ENCODE measurements at places on chromosomes 1 and 21.

- no peak for DNase-seq
These were observed 46.9 kb upstream of the LIN9 start for GRCh38 chr1:226355669-226356551.

DNA sequence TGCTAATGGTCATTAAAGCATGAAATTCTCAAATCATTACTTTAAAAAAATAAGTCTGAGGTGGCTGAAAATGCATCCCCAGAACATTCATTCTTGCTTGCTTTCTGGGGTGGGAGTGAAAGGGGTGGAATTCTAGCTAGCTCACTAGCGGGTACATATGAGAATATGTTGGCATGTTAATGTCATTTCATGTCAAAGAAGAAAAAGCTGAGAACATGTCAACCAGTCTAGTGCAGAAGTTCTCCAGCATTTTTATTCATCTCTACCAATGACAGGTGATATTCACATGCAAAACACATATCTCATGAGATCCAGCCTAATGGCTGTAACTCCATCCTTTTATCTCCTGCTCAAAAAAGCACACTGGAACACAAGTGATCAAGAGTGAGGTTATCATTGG lies 49.1 kb downstream of the ZNHIT6 start:
- no peak for DNase-seq

GRCh38 chr1:3391711-3392110 lies 62.8 kb upstream of the ARHGEF16 start:
- DNase-seq, result no peak

DNA sequence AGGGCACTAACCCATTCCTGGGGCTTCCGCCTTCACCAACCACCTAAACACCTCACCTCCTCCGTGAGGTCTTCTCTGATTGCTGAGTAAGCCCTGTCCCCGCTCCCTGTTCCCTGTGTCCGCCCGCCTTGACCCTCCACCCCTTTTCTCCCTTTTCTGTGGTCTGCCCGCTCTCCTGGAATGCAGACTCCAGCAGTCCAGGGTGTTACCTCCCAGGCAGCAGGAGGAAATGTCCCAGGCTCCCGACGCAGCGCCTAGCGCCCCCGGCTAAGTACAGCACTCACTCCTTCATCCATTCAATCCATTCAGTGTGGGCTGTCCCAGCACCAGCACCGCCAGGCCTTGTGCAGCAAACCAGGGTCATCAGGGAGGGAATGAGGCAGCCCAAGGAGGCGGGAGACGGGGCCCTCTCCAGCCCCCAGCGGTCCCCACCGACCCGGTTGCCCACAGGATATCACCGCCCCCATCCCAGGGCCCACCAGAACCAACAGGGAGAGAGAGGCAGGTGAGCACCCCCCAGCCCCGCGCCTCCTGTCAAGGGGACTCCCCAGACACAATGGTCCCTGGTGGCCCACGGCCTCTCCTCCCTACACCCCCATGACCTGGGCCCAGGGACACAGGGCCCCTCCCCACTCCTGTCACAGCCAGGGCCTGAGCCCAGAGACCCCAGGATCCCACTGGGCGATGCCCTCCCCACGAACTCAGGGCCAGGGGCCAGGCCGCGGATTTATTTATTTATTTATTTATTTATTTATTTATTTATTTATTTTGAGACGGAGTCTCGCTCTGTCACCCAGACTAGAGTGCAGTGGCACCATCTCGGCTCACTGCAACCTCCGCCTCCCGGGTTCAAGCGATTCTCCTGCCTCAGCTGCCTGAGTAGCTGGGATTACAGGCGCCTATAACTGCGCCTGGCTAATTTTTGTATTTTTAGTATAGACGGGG lies 10.2 kb downstream of the TNFRSF14 start:
- no peak for DNase-seq

DNA sequence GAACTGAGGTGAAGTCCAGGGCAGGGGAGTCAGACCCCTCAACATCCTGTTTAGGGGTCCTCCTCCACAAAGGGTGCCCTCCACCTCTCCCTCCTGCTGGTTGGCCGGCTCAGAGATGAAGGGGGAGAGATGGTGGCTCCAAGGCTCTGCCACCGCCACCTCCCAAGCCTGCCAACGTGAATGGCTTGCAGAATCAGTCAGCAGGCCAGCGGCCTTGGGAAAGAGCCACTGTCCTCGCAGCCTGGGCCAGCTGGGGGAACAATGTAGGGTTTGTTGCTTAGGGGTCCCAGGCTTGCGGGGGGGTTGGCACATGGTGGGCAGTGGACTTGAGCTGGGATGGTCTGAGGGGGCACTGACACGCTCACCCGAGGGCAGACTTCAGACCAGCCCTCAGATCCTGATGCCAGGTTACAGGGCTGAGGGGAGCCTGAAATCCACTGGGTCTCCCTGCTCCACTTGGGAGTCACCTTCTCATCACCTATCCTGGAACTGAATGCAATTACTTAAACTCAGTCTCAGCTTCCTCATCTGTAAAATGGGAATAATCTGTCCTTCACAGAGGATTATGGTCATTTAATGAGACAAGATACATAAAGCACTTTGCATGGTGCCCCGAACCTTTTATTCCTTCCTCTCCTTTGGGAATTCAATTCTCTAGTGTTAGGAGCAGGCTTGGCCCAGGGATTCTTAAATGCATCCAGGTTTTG lies 8.3 kb downstream of the GPR37L1 start:
- no peak for DNase-seq

GRCh38 chr21:35203093-35203977 lies 154.2 kb upstream of the RUNX1 start:
- DNase-seq, result no peak

GRCh38 chr1:234781241-234782065 lies 171.5 kb upstream of the IRF2BP2 start:
- no peak for DNase-seq

- no peak for DNase-seq
These were observed 9.3 kb downstream of the ARL8A start for GRCh38 chr1:202135221-202135721.

- DNase-seq, result no peak
These were observed 40.5 kb downstream of the ATF3 start for GRCh38 chr1:212649020-212649419.

- DNase-seq, result no peak
These were observed 261.4 kb downstream of the CTH start for GRCh38 chr1:70672442-70672888.

DNA sequence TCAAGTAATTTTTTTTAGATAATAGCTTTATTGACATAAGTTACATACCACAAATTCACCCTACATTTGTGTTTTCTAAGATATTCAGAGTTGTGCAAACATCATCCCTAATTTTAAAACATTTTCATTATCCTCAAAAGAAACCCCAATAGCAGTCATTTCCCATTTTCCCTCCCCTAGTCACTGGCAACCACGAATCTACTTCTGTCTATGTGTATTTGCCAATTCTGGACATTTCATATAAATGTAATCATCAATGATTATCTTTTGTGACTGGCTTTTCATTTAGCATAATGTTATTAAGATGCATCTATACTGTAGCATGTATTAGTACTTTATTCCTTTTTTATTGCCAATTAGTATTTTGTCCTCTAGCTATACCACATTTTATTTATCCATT lies 88.8 kb upstream of the SLFNL1 start:
- no peak for DNase-seq

DNA sequence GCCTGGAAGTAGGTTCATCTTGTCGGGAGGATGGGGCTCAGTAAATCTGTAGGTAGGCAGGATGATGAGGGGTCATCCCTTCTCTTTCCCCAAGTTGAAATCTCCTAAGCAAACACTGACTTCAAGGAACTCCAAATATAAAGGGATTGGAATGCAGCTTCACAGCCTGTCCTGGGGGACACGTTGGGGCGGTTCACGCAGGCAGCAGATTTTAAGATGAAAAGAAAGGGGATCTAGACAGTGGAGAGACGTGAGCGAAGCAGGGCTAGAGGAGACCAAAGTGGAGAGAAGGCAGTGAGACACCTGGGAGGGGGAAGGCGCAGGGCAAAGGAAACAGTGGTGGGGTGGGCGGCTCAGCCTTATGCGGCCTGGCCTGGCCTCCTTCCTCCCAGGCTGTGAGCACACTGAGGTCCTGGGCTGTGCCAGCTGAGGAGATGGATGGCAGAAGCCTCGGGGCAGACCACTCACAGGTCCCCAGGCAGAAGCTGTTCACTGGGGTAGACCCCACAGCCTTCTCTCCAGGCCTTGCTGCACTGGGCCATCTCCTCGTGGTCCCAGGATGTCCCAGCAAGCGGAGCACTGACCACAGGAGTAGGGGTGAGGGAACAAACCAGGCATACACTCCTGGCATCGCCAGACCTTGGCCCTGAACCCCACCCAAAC lies 51.7 kb downstream of the TOR1AIP2 start:
- no peak for DNase-seq

DNA sequence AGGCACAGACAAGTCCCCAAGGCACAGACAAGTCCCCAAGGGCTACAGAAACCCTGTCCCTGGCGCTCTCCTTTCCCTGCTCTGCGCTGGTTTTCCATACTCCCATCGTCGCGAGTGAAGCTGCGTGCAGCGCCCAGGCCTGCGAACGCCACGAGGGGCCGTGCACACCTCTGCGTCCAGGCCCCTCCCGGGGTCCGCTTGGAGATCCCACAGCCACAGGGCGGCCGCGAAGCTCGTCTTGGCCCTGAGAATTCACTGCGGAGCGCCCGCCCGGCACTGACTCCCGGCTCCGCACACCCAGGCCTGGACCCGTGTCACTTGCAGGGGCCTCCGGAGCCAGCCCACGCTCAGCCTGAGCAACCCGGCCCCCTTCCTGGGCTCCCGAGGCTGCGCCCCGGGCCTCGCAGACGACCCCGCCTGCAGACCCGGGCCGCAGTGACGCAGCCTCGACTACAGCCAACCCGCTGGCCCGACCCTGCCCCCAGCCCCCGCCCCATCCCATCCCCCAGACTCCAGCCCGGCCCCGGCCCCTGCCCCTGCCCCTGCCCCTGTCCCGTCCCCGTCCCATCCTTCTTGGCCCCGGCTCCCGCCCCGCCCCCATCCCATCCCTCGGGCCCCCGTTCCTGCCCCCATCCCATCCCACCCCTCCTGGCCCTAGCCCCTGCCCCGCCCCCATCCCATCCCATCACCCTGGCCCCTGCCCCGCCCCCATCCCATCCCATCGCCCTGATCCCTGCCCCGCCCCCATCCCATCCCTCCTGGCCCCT lies 841 bp downstream of the POFUT2 start:
- DNase-seq, result no peak

- DNase-seq, result no peak
These were observed 32.0 kb downstream of the S100A6 start for GRCh38 chr1:153503766-153504165.

GRCh38 chr1:54385727-54386022 lies 20.5 kb downstream of the SSBP3 start:
- DNase-seq, result no peak

- DNase-seq, result no peak
These were observed 537.3 kb downstream of the KCNT2 start for GRCh38 chr1:196070940-196071339.

DNA sequence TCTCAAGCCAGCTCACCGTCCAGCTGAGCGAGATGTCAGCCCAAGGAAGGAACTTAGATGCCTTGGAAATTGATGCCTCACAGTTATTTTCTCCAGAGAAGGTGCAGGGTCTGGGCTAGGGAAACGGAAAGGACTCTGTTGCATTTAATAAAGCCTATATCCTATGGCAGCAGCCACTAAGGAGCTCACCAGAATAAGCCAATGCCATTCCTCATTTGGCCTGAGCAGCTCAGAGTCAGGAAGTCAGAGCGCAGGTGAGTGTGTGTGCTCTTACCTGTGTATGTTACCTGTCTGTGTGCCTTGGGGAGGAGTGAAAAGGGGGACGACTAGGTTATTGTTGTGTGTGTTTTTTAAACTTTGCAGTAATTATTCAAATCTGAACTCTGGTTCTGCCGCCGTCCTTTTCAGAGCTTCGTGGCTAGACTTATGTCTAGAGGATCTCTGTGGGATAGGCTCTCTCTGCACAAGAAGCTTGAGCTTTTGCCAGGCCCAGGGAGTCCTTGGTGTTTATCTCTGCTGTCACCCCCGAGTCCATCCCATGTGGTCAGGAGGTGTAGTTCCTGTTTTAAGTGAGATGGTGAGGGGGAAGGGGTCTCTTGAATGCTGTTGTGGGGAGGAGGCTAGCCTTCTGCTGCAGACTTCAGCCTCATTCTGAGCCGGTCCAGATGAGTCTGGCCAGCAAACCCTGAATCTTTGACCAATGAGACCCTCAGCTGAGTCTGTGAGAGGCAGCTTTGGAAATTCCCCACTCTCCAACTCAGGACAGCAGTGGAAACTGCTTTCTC lies 2.4 kb downstream of the TMCC2 start:
- DNase-seq, result no peak

GRCh38 chr1:33270379-33270778 lies 14.1 kb downstream of the ZNF362 start:
- DNase-seq, result no peak

DNA sequence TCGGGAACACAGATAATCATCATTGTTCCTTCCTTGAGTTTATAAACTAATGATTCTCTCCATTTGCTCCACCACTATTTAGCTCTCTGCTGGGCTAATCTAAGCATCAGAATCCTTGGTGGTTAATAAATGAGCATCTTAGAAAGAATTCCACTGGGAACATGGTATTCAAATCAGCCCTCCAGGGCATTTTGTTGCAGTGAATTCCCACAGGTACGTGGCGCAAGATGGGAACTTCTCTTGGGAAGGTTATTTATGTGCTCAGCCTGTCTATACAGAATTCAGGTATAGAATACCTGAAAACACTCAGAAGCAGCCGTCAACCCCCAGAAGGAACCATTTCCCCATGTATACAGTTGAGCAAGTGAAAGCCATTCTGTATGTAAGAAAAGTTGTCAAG lies 131.5 kb downstream of the NTNG1 start:
- DNase-seq, result no peak

- no peak for DNase-seq
These were observed 18.0 kb upstream of the ID3 start for GRCh38 chr1:23577056-23578004.

- no peak for DNase-seq
These were observed 8.5 kb downstream of the MEX3A start for GRCh38 chr1:156073740-156074139.

DNA sequence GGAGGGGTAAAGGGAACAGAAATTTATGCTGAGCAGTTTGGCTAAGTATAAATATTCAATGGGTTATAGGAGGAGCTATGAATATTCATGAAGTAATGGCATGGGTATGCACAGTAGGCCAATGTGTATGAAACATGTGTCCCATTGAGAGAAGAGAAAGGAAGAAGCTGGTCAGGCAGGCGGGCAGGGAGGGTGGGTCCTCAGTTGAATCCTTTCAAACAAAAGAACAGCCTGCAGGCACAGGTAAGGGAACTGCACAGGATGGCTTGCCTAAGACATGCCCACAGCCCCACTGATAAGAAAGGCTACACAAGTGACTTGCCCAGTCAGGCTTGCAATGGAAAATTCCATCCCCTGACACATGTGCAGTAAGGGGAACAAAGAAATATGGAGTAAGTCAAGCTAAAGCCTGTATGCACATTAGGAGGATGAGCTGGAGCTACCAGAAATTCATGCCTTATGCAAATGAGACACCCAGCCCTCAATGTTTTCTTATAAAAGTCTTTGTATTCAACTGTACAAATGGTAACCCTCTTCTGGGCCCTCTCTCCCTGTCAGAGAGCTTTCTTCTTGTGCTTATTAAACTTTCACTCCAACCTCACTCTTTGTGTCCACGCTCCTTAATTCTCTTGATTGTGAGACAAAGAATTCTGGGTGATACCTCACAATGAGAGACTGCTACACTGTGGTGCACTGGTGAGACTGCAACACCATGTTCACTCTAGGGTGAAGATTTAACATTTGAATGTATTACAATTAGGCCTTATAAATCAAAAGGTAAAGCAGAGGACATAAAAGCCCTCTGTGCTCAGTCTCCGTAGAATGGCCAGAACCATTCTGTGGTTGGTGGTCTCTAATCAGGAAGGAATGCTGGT lies 96.5 kb downstream of the ATP1B1 start:
- no peak for DNase-seq
